Osteoblast (primary cell): ENCODE measurements at places on chromosomes 4 and X. TPM values are rescaled to one million over a fixed set of nuclear protein-coding genes. Genes with fewer than 3 reads are reported as not detected.

DNA sequence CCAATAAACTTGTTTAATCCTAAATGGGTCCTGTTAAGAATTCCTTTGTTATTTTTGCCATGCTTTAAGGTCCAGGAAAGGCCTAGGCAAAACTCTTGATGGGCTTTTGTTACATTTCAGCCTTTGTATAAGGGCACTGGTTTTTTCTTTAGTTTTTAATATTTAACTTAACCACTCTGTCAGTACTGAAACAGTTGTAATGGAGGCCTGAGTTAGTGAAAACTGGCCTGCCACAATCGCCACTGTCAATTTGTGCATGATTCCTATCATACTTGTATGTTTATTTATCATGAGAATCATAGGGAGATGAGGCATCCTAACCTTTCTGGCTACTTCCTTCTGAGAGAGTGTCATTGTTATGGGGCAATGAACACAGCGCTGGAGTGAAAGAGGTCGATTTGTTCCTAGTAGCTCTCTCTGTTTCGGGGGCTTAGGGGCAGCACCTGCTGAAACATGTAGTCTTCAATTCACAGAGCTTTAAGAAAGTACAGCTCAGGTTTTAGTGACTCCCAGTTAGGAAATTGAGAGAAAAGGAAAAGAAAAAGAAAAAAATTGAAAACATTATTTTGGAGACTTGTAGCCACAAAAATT is 393.8 kb upstream of the FSTL5 start:
- no peak for DNase-seq

Gene GPRIN3
- under 0.01 and 0.29 TPM in 2 replicates for total RNA-seq

DNA sequence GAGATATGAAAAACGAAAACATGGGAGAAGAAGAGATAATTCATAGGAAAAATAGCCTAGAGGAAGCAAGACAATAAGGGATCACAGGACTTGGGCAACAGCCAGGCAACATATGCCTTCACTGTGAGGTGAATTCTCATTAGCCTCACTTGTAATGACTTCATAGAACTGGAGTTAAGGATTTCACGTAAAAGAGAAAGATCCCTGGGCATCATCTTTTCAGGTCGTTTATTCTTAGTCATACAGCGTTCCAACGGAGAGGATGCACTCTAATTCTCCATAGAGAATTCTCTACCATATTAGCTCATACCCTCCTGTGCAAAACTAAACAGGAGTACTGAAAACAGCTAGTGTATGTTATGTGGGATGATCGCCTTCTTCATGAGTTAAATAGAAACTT is 1.4 kb downstream of the PRKG2 start:
- no peak for DNase-seq

DNA sequence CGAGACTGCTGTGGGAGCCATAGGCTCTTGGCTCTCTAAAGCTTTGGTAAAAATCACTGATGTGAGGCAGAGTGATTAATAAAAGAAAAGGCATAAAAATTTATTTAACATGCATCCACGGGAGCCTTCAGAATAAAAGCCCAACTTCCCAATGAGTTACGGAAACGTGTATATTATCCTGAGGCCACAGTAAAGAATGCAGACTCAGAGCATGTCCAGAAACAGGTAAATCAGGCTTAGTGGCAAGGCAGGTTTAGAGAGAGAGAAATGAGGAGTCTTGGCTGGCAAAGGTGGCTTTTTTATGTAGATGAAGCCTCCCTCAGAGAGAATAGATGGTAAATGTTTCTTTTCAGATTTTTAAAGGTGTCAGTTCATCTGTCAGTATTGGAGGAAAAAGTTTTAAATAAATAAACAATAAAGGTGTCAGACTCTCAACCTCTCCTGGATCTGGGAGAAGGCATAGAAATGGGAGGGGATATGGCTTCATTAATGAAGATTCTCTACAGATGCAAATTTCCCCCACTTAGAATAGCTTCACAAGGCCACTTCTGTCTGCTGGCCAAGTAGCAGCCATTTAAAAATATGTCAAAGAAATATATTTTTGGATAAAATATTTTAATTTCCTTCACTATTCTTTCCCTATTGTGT is 24.0 kb downstream of the C4orf51 start:
- DNase-seq, result no peak

Gene FAT4
- 27.9 and 31.2 TPM in 2 replicates for total RNA-seq

GRCh38 chr4:89894649-89895550 is at the start of gene MMRN1:
Gene MMRN1 (plus strand): TSS chr4:89894854. CDS start chr4:89894972, 118 bp downstream.
- DNase-seq, result no peak
